ENCODE measurements at places on chromosomes 16 and 17.

- peak; percentile 80 for DNase-seq
These were observed 26.3 kb downstream of the ARHGAP23 start for GRCh38 chr17:38454532-38454931.

DNA sequence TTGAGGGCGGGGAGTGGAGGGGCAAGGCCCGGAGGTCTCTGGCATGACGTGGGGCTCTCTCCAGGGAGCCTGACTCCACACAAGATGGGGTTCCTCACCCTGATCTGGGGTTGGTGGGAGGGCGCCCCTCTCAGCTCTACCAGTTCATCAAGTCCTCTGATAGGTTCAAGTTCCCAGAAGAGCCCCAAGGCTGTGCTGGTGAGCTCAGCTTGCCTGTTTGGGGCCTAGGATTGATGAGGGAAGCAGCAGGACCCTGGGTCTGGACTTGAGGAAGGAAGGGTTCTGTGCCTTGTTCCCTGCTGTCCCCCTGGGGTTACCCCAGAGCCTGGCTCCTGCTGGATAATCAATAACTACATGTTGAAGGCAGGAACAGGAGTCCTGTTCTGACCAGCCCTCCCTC lies 3.5 kb downstream of the MGAT5B start:
- DNase-seq = no peak

- DNase-seq = no peak
These were observed 11.9 kb downstream of the CDK5RAP3 start for GRCh38 chr17:47982645-47983390.

DNA sequence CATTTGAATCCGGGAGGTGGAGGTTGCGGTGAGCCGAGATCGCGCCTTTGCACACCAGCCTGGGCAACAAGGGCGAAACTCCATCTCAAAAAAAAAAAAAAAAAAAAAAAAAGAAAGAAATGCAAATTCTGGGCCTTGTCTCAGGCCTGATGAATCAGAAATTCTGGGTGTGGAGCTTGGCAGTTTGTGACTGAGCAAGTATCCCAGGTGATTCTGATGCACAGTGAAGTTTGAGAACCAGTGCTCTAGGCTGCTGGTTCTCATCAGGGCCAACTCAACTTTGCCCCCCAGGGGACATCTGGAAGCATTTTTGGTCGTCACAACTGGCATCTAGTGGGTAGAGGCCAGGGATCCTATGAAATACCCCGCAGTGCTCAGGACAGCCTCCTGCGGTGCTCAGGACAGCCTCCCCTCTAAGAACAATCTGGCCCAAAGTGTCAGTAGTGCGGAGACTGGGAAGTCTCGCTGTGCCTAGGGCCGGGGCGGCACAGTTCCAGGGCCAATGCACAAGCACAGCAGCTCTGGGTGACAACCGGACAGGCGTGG lies 55.9 kb downstream of the SDK2 start:
- no peak for DNase-seq

DNA sequence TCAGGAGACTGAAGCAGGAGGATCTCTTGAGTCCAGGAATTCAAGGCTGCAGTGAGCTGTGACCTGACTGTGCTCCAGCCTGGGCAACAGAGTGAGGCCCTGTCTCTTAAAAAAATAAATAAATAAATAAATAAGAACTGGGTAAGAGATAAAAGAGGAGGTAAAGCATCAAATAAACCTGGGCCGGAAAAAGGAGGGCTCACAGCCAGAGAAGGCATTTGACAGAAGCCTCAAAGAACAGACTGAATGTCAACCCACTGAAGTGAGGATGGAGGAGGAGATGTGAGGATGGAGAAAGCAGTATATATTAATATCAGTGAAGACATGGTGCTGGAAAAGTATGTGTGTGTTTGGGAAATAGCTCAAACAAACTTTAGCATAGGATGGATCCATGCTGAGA lies 6.1 kb downstream of the NOG start:
- no peak for DNase-seq

DNA sequence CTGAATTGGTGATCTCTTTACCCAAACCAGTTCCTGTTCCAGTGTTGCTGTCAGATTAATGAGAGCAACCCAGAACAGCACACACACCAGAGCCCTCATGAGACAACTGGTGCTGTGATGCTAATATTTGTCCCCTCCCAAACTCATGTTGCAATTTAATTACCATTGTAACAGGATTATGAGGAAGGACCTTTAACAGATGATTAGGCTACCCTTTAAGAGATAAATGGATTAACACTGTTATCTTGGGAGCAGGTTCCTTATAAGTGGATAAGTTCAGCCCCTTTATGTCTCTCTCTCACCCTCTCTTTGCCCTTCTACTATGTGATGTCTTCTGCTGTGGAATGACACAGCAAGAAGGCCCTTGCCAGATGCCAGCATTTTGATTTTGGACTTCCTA lies 1.1 kb upstream of the CCDC182 start:
- no peak for DNase-seq

DNA sequence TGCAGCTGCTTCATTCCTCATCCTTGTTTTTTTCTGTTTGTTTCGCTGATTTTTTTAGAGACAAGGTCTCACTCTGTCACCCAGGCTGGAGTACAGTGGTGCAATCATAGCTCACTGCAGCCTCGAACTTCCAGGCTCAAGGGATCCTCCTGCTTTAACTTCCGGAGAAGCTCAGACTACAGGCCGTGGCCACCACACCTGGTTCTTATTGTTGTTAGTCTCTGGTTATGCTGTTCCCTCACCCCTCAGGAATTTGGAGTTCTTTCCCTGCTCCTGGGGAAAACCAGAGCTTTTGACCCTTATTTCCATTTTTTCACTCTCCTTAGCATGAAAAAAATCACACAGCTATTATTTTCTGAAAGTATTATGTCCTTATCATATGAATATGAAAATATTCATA lies 1.8 kb downstream of the ODF4 start:
- no peak for DNase-seq

DNA sequence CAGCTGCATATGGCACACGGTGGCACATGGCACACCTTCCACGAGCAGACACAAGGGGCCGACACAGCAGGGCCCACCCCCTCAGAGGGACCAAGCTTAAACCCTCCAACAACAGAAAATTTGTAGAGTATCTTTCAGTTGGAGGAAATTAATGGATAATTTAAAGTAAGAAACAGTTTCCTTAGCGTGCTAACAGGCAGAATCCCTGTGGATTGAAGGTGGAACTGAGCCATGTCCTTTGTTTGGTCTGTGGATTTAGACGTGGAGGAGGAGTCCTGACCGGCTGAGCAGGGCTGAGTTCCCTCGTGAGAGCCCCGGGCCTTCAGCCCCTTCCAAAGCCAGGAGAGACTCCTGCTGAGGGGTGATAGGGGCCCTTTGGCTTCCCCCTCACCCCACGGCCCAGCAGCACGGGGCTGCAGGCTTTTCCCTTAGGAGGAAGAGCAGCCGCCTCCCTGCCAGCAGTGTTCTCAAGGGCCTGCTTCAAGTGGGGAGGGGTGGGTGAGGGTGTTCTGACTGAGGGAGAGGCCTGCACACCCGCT lies 1.4 kb upstream of the CYB561 start:
- no peak for DNase-seq

DNA sequence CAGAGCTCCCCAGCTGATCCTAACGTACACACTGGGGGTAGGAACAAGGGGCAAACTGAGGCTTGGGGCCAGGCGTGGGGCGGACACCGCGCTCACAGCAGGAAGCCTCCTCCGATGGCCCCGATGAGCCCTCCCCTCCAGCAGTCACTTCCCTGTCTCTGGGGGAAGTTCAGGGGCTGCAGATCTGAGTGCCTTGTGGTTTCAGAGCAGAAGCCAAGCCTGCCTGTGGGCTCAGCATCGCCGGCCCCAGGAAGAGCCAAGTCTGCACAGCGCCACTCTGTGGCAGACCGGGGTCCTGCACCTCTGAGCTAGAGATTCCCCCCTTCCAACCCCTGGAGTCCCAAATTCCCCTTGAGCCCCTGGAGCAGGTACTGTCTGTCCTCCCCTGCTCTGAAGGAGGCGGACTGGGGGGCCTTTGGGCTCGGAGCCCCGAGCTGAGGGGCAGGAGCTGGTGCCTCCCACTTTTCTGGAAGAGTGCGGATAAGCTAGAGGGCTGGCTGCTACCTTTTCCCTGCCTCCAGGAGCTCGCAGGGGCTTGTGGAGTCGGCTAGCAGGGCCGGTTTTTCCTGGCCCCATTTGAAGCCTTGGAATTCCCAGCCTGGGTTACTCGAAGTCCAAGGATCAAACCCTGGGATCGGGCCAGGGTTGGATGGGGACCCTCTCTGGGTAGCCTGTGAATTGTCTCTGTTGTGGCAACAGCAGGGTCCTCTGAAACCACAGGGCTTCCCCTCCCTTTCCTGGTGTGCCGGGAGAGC lies 2.9 kb downstream of the GSE1 start:
- peak; percentile 75 for DNase-seq

GRCh38 chr16:25040543-25040942 lies 25.4 kb upstream of the ARHGAP17 start:
- DNase-seq = no peak

GRCh38 chr16:49832177-49832576 lies 23.7 kb downstream of the ZNF423 start:
- no peak for DNase-seq

- no peak for DNase-seq
These were observed 9.6 kb upstream of the MPP2 start for GRCh38 chr17:43917016-43917347.

DNA sequence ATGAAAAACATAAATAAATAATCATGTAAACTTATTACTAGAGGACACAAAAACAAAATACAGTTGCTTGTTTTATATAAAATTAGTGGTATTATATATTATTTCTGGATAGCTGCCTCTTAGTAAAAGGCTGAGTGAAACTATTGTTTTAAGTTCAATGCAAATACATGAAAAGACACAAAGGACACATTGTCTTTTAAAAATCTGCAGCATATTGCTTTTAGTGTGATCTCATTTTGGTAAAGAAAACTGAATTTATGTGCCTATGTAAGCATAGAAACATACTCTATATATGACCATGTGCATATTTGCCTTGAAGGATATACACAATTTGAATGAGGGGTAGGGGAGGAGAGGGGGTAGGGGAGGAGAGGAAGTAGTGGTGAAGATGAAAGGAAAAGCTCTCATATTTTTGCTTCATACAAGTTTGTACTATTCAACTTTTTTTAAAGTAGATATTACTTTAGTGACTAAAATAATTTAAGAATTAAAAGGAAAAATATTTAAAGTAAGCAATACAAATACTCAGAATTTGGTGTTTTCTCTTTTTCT lies 5.8 kb downstream of the ABCA10 start:
- no peak for DNase-seq

GRCh38 chr17:12256380-12256995 lies 235.8 kb downstream of the MAP2K4 start:
- DNase-seq = peak; percentile 63

Measured in iris pigment epithelial cell (primary cell).